Activated CD8-positive, alpha-beta memory T cell treated with anti-CD3 and anti-CD28 coated beads, Interleukin-2, amount 50 U/mL, for 48 hours (primary cell): ENCODE measurements at places on chromosomes 4 and X.

- no peak for DNase-seq
These were observed 24.7 kb downstream of the MID2 start for GRCh38 chrX:107850422-107850765.

DNA sequence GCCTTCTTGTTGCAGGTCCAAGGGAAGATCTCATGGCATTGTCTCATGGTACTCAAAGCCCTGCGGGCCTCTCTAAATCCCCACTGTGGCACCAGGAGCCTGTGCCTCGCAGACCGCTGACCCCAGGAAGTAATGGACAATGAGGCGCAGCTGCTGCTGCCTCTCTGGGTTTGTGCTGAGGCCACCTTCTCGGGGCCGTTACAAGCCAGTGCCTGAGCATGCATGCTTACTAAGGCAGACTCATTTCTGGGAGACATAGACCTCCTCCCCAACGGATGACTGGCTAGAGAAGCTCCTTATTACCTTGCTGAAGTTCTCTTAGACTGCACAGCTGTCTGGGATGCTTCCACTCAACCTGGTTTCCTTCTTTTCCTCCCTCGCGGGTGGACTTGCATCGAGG, 1.3 kb downstream of the BDH2 start:
- no peak for DNase-seq

DNA sequence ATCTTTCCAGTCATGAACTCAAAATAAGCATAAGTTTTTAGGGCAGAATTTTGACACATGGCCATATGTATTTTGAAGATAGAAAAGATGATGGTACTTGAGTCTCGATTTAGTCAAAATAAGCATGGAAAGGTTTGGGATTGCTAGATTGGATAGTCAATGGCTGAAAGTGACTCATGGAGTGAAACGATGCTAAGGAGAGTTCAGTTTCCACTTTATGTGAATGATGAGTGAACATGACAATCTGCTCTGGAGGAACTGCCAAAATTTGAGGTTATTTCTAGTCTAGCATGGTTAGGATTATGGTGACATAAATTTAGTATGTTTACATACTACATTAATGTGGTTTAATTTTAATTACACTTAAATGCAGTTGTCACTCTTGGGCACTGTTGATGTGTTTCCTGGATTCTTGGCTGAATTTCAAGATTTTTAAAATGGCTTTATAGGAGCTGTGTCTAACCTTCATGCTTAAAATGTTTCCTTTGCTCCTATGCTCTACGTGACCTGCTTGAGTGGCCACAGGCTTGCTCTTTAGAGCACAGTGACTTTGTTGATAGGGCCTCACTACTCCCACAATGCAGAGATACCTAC, 17.1 kb downstream of the DDX3X start:
- DNase-seq: no peak

DNA sequence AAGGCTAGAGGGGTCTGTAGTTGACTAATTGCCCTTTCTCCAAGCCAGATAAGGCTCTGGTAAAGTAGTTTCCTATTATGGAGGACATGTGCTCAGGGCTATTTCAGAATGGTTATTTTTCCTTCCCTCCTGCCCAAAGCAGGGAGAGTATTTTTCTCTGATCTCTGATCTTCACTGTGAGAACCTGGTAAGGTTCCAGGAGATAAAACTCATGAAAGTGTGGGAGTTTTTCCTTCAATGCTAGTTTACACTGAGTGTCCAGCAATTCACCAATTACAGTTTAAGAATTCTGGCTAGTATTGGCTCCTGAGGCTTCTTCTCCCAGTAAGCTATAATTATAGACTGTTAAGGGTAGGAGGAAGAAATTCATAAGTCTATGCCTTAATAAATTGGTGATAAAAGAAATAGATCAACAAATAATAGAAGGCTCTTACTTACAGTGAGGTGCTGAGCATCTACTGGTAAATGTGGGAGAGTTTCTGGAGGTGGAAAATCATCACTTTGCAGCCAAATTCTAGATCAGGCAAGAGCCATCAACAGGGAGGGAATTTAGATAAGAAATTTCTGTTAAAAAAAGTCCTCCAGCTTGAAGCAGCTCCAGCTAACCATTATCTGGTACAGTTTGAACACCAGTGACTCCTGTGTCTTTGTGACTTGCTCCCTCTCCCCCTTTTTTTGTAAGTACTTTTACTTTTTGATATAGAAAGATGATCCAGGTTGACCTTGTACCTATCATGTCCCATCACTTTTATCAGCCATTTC, 30.9 kb downstream of the CASP6 start:
- no peak for DNase-seq

DNA sequence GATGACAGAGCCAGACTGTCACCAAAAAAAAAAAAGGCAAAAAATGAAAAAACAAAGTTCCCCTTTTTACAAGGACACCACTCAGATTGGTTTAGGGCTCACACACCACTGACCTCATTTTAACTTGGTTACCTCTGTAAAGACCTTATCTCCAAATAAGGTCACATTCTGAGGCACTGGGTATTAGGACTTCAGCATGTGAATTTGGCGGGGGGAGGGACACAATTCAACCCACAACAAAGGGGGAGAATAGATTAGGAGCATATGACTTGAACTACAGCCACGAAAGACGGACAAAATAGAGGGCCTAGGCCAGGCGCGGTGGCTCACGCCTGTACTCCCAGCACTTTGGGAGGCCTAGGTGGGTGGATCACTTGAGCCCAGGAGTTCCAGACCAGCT, 31.0 kb upstream of the ARAF start:
- DNase-seq: no peak

- no peak for DNase-seq
These were observed 2.4 kb upstream of the MBNL3 start for GRCh38 chrX:132491191-132491590.

DNA sequence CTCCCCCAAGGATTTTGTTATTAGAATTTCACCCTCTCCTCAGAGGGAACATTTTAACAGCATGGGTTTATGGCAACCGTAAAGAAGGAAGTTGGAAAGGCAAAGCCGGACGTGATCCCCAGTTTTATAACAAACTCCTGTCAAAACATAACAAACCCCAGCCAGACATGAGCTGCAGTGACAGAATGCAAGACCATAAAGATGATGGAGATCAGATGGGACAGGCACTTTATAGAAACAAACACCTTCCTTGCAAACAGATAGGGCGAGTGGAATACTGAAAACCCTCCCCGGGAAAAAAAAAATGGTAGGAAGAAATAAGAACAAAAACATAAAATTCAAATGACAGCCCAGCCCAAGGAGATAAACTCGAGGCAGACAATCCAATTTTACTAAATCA, 281.4 kb downstream of the LDB2 start:
- no peak for DNase-seq

DNA sequence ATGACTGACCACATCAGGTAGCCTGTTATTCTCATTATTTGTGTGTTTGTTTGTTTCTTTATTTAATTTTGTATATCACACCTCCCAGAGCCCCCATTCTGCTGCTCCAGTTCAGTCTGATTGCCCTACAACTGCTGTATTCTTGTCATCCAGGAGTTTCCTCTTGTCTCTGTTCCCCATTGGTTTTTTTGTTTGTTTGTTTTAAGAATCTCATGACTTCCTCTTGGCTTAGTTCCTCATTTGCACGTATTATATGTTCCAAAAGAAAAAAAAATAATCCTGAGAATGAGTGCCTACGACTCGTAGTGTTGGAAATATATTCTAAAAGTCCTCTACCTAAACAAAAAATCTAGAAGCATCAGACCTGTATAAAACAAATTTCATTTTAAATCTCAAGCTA, 142.3 kb upstream of the SLIT2 start:
- no peak for DNase-seq

GRCh38 chr4:155687380-155687982, 20.8 kb downstream of the GUCY1A1 start:
- DNase-seq: no peak

DNA sequence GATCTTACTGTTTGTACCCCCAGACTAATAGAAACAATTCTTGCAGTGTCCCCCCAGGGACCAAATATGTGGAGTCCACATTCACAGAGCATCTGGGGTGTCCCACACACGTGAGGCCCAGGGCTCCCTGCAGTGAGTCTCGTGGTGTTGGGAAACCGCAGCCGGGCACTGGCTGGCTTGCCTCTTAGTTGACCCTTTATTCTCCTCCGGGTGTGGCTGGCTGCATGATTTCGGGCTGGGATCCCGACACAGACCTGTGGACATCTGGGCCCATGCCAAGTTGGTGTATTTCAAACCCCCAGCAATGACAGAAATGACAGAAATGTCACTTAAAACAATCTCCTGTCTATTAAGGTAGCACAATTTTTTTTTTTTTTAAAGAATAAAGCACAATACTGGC, 15.6 kb upstream of the CLDN24 start:
- no peak for DNase-seq
